ENCODE measurements at places on chromosomes 6 and 20.

GRCh38 chr6:23559587-23560343 is 566.2 kb upstream of the NRSN1 start:
- no peak for DNase-seq

- peak; percentile 35 for DNase-seq
These were observed 2.2 kb upstream of the CCM2L start for GRCh38 chr20:32007787-32008616.

GRCh38 chr6:112466373-112467151 is 119.4 kb downstream of the RFPL4B start:
- DNase-seq, result peak; percentile 87

DNA sequence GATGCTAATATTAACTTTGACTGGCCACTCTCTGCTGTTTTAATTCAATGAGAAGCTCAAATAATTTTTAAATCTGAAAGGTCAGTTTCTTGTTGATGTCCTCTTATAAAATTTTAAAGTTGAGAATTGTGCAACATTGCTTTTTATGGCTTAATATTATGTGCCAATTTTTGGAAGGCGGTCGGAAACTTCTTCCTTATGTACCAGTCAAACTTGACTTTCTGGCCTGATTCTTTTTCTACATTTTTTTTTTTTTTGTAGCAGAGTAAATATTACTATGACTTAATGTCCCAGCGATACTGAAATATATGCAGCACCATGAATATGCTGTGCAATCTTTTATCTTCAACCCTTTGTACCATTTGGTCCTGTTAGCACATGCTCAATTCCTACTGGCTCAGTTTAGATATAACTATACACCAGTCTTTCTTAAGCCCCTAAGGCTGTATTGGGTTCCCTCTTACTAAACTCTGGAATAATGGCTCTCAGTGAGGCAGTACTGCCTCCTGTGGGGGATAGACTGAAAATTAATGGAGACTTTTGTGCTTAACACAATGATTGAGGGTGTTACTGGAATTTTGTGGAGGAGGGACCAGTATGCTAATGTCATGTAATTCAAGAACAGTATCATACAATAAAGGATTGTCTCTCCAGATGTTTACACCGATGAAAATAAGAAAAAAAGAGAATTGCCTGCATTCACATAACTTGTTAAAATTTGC is 156.4 kb upstream of the SYNCRIP start:
- DNase-seq, result no peak

DNA sequence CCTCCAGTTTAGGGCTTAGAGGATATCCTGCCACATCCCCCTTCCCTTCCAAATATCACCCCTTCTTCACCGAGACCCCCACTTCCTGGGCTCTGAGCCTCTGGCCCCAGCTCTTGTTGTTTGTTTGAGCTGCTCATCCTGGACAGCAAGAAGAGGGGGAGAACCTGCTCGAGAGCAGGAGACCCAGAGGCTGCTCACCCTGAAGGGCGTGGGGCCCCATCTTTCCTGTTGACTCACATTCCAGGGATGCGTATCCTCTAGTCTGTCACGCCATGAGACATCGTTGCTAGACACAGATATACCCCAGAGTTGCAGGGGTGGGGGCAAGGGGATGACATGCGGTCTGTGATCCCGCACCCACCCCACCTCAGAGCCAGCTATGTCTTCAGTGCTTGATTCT is 5.7 kb upstream of the TNXB start:
- DNase-seq, result peak; percentile 88

DNA sequence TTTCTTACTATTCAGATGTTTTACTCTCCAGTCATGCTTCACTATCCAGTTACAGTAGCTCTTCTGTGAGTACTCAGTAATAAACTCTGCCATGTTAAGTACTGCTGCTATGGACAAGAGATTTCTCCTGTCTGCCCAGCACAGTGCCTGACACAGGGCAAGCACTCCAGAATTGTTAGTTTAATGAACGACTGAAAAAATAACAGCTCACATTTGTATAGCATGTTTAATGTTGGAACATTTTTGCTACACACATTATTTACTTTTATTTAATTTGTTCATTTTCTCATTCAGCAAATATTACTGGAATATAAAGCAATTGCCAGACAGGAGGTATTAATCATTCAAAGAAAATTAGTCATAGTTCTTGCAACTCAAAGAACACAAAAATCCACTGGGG is 142.6 kb upstream of the HMGN3 start:
- DNase-seq, result no peak

GRCh38 chr20:46951405-46951804 is 56.8 kb downstream of the EYA2 start:
- DNase-seq, result no peak

DNA sequence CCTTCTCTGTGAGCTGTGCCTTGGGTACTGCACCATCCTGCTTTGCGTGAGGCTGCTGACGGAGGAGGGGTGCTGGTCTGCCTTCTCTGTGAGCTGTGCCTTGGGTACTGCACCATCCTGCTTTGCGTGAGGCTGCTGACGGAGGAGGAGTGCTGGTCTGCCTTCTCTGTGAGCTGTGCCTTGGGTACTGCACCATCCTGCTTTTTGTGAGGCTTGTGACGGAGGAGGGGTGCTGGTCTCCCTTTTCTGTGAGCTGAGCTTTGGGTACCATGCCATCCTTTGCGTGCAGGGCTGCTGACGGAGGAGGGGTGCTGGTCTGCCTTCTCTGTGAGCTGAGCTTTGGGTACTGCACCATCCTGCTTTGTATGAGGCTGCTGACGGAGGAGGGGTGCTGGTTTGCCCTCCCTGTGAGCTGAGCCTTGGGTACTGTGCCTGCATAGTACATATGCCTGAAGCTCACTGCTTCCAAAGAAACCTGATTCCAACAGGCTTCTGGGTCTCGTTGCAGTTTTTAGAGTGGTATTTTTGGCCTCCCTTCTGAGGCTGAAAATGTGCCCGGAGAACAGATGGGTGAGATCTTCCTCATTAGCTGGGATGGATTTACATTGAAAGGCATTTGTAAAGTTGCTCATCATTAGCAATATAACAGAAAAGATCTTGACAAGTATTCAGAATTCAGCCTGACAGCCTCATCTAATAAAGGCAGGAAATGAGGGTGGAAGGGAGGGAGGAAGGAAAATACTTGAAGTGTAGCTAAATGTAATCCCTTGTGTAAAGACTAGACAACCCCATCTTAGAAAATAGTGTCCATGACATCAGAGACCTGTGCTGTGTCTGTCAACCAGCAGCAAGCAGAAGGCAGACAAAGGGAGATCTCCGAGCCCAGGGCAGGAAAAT is 46.8 kb upstream of the UNC93A start:
- no peak for DNase-seq

- DNase-seq, result no peak
These were observed 22.6 kb downstream of the CDH22 start for GRCh38 chr20:46285740-46286139.

DNA sequence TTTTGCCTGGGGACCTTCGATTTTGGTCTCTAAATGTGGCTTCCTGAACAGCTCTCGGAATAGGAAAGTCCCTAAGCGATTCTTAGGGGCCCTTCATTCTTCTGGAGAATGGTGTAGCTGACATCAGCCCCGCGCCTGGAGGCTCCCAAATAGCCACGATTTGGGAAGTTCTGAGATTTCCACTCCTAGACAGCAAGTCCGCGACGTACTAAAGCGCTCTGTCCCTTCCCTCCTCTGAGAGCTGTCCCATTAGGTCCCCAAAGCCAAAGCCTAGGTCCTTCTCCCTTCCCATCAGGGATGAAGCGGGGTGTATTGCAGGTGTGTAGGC is 756 bp downstream of the MOXD1 start:
- DNase-seq, result peak; percentile 40

DNA sequence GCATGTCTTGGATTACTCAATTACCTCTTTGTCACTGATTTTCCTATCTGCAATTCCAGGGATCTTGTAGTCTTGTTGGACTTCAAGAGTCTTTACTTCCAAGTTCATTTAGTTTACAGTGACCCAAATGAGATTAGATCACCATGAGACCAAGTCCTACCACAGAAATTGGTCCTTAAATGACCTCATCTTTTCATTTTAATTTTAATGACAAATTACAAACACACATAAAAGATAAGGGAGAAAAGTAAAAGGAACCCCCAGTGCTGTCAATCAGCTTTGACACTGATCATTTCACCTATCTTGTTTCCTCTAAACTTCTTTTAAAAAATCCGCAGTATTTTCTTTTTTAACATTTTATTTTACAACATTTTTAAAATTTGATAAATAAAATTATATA is 54.9 kb upstream of the FYN start:
- DNase-seq, result no peak

DNA sequence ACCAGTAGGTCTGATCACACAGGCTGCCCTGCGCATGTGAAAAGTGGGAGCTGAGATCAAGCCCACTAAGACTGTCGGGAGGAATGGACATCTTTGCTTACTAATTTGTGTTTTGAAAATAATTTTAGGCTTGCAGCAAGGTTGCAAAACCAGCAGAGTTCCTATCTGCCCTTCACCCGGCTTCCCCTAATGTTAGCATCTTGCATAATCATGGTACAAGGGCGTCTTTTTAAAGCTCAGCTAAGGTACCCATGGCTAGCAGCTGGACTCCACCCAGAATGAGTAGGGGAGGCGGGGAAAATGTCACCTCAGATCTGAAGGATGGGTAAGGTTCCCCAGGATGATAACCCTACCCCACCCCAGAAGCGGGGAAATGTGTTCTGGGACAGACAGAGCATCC is 25.3 kb upstream of the BMP7 start:
- no peak for DNase-seq

- no peak for DNase-seq
These were observed 57.7 kb downstream of the RNF217 start for GRCh38 chr6:125019918-125020317.

DNA sequence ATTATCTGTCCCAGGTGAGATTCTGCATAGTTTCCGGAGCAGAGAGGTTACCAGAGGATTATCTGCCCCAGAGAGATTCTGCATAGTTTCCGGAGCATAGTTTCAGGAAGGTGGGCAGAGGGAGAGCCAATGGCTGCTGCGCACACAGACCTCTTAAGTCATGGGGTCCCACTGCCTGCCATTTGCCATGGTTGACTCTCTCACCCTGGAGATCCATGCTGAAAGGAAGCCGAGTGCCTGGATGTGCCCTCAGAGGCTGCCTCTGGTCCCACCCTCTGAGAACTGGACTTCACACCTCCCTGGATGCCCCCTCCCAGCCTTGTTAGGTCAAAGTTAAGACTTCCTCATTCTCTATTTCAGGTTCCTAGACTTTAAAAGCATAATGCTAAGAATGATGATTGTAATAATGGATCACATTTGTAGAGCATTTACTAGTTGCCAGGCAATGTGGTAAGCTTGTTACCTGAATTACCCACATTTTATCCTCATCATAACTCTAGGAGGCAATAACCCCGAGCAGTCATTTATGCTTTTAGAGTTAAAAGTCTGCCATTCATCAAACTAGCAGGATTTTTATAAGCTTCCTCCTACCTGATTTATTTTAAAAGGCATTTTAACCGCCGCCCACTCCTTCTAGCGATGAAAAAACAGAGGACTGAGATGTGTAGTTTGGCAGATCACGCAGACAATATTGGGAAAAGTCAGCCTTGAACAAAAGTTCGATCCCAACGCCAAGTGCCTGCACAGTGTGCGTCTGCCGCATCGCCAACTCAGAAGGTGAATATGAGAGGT is 11.9 kb downstream of the SERPINB9 start:
- no peak for DNase-seq

Data from EH (cell line).